LHCN-M2 (cell line): ENCODE measurements at places on chromosomes 16 and 17. TPM values are rescaled to one million over a fixed set of nuclear protein-coding genes. Genes with fewer than 3 reads are reported as not detected.
A peak's percentile ranks its signal among the peaks of the same experiment; 100 is the strongest.

DNA sequence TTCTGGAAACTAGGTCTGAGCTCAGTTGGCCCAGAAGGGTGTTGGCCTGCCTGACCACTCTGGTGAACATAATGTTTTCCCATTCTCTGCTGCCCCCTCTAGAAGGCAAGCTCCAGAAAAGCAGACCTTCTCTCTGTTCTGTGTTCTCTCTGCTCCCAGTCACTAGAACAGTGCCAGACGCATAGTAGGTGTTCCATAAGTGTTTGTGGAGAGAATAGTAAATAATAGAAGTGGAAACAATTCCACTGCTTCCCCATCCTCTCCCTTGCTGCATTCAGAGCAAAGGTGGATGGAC is 32.2 kb upstream of the ETV4 start:
- DNase-seq = no peak

DNA sequence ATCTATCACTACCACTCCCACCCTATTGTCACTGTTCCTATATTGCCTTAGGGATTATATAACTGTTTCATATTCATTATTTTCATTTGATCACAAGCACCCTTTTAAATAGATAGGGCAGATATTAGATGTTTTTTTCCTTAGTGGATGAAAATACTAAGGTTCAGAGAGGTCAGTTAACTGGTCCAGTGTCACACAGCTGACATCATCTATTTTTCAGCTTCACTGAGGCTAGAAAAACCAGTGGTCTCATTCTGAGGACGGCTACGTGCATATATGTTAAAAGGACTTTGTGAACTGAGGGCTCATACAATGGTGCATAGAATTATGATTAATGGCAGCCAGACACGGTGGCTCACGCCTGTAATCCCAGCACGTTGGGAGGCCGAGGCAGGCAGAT is 29.0 kb upstream of the RGS9 start:
- DNase-seq = no peak

DNA sequence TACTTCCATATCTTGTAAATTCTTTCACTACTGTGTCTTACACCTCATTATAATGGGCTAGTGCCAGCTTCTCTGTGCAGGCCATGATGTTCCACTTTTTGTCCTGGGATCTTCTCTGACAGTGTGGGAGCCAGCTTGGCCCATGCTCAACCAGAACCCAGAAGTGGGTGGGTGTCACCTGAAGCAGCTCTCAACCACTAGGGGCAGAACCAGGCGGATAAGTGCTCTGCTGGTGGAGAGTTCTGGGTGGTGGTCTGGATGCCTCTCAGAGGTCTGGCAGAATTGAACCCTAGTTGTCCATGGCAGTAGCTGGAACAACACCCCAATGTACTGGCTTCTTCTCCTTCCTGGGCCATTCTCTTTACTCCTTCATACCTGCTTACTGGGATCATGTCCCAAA is 254.1 kb upstream of the N4BP1 start:
- DNase-seq = no peak

- DNase-seq = no peak
Observed at GRCh38 chr17:59425085-59425931, 93.9 kb downstream of the YPEL2 start.

- no peak for DNase-seq
Observed at GRCh38 chr16:6165330-6165979, 1067.9 kb upstream of the EEF2KMT start.

GRCh38 chr16:90019543-90020259 is 445 bp upstream of the DBNDD1 start:
- peak; percentile 47 for DNase-seq

DNA sequence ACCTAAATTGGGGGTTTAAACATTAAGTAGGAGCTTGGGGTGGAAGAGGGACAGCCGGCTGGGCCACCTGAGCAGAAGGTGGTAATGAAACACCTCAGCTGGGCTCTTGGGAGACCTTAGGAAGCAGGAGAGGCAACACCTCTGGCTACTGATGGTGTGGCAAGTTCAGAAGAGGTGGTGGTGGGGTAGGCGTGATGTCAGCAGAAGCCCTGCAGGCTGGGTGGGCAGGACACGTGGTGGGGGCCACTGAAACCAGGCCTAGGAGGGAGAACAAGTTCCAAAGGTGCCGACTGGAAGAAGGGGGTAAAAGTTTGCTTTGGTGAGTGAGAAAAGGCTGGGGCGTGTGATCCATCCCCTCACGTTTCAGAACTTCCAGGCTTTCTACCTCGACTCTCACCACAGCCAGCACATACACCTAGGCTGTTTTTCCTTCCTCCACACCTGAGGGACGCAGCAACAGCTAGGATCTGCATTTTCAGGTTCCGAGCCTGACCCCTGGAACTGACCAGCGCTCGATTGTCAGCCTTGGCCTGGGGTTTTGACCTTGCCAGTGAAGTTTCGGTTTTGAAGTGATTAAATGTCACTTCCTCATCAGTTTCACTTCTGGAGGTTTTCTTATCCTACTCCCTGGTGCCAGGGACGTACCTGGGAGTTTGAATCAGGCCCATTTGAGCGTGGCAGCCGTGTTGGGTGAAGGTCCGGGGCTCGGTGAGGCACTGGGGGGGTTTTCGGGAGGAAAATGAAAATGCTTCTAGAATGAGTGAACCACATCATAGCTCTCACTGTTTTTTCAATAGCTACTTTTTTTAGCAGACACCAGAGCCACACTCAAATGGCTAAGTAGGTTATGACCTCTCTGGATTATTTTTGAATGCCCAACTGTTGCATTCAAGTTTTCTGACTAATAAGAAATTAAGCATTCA is 10.0 kb downstream of the SNN start:
- no peak for DNase-seq

DNA sequence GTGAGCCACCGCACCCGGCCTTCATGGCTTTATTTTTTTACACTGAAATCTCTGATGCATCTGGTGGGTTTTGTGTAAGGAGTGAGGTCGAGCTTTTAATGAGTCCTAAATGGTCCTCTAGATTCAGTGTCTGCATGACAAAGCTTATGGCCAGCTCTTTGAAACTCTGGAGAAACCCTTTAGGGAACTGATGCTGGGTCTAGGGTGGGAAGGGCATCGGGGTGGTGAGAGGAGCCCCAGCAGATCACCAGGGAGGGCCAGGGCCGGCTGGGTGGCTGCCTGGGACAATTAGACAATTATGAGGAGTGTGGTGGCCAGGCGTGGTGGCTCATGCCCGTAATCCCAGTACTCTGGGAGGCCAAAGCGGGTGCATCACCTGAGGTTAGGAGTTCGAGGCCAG is 93.9 kb downstream of the SEC14L1 start:
- no peak for DNase-seq

TM4SF5 gene
- total RNA-seq = not detected in 2 replicates

ZNF205 gene
- 17.0 and 19.2 TPM in 2 replicates for total RNA-seq

KRTAP9-4 gene
- total RNA-seq = not detected in 2 replicates

MVP gene
- total RNA-seq = 275 and 303 TPM in 2 replicates

MT1M gene
- 2.2 and 4.2 TPM in 2 replicates for total RNA-seq

ITGA2B gene
- 0.40 TPM in 1 of 2 replicates, not detected in the other for total RNA-seq

SPNS3 gene
- total RNA-seq = not detected in 2 replicates

TP53TG3 gene
- total RNA-seq = 1.1 TPM in 1 of 2 replicates, not detected in the other

PROCA1 gene
- total RNA-seq = 1.2 and 2.4 TPM in 2 replicates
